ENCODE measurements at places on chromosomes 12 and 14.
A peak's percentile ranks its signal among the peaks of the same experiment; 100 is the strongest.

- no peak for DNase-seq
These were observed 17.5 kb downstream of the CAMKK2 start for GRCh38 chr12:121279071-121279375.

- DNase-seq = no peak
These were observed 660.9 kb upstream of the LMO3 start for GRCh38 chr12:17266856-17267255.

- DNase-seq = no peak
These were observed 45.9 kb downstream of the NOC4L start for GRCh38 chr12:132190012-132190755.

- DNase-seq = no peak
These were observed 9.6 kb downstream of the KLC1 start for GRCh38 chr14:103638594-103638993.

- no peak for DNase-seq
These were observed 116.8 kb downstream of the GLT1D1 start for GRCh38 chr12:128970110-128970509.

GRCh38 chr14:68027276-68027675, 207.7 kb downstream of the RAD51B start:
- DNase-seq = no peak

DNA sequence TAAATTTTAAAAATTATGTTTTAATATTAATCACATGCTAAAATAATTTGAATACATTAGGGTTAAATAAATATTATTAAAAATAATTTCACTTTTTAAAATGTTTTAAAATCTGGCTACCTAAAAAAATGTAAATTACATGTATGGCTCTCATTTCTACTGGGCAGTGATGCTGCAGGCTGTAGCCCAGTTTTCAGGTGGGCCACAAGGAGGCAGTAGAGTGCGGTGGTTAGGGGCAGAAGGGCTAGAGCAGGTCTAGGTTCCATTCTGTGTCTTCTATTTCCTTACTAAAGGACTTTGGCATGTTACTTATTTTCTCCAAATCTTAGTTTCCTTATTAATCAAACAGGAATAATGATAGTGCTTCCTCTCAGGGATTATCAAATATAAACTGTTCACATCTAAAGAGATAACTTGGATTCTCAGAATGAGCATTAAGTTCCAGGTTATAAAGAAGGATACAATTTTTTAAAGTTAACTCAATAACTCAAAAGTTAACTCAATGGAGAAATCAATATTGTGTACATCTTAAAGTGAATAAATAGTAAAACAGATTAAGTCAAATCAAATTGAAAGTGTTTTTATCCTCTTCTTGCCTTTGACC, 54.9 kb upstream of the OVCH1 start:
- DNase-seq = no peak

DNA sequence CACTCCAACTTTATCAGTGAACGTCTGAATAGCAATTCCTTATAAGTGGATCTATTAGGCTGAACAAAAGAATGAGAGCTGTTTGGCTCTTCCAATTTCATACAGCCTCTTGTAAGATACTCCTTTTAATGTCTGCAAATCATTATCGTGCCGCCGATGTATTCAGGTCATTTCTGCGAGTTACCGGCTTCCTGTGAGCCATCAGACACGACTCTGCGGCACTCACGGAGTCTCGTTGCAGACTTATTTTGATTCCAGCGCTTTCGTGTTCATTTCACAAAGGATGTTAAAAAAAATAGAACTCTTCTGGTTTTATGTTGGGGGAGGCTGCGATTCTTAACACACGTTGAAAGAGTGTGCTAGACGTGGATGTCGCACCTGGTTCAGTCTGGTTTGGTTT, 106.6 kb downstream of the GLT1D1 start:
- no peak for DNase-seq

DNA sequence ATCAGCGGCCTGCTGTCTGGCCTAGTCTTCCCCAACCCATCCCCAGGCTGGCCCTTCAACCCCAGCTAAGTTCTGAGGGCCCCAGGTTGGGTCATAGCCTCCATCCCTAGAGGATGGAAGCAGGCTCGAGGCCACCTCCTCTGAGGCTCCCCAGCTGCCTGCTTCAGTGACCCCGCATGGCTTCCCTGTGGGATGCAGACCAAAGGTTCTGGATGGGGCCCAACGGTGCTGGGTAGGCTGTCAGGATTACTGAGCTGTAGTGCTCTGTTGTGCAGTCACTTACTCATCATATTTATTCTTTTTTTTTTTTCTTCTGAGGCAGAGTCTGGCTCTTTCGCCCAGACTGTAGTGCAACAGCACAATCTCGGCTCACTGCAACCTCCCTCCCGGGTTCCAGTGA, 92.0 kb downstream of the IRF2BPL start:
- DNase-seq = no peak

GRCh38 chr14:32761381-32761968, 177.2 kb upstream of the NPAS3 start:
- peak; percentile 5 for DNase-seq

- DNase-seq = no peak
These were observed 32.2 kb upstream of the PTPRQ start for GRCh38 chr12:80411787-80412186.

DNA sequence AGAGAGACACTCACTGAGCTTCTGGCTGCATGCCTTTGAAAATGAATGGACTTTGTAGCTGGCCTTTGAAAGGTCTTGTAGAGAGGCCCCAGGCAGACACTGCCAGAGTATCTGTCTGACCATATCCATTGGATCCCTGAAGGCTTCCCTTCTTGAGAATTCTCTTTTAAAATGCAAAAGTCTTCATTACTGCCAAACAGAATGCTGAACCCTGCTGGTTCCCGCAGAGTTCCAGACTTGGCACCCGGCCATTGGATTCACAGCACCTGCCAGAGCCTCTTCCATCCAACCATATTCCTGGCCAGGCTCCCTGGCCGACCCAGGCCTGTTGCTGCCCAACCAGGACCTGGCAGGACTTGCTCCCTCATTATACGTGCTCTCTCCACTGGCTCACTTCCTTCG, 182.5 kb downstream of the GXYLT1 start:
- no peak for DNase-seq

GRCh38 chr14:85387181-85387580, 142.8 kb upstream of the FLRT2 start:
- DNase-seq = no peak

- no peak for DNase-seq
These were observed 1.9 kb downstream of the TMEM119 start for GRCh38 chr12:108595711-108596647.

DNA sequence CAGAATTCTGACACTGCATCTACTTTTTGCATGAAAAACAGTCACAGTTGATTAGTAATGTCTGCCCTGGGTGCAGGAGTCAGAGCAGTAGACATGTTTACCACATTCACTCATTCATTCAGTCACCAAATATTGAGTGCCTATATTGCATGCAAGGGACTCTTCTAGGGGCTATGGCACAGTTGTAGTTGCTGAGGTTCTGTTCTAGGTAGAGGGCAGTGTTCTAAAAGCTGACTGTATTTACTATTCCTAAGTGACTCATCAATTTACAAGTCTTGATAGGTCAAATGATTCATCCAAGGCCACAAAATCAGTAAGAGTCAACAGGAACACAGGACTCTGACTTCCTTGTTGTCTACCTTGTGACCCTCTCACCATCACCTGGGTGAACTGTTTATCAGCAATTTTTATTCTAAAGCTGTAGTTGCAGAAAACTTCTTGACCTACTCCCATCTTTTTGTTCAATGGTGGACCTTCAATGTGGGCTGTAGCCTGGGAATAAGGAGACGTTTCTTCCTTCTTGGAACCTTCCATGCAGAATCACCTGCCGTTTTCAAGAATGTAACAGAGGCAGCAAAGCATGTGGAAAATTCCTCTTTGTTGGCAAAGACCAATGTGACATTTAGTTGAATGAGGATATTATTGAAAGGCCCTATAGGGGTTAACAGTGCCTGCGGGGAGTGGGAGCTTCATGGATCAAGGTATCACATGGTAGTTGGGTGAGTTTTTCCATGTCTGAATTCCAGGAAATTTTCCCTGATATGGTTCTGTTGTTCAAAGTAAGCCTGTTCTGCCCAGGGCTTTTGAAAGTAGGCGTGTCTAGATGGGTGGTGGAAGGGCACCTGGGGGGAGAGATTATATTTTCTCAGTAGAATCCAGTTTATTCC, 223.2 kb downstream of the KTN1 start:
- DNase-seq = no peak

DNA sequence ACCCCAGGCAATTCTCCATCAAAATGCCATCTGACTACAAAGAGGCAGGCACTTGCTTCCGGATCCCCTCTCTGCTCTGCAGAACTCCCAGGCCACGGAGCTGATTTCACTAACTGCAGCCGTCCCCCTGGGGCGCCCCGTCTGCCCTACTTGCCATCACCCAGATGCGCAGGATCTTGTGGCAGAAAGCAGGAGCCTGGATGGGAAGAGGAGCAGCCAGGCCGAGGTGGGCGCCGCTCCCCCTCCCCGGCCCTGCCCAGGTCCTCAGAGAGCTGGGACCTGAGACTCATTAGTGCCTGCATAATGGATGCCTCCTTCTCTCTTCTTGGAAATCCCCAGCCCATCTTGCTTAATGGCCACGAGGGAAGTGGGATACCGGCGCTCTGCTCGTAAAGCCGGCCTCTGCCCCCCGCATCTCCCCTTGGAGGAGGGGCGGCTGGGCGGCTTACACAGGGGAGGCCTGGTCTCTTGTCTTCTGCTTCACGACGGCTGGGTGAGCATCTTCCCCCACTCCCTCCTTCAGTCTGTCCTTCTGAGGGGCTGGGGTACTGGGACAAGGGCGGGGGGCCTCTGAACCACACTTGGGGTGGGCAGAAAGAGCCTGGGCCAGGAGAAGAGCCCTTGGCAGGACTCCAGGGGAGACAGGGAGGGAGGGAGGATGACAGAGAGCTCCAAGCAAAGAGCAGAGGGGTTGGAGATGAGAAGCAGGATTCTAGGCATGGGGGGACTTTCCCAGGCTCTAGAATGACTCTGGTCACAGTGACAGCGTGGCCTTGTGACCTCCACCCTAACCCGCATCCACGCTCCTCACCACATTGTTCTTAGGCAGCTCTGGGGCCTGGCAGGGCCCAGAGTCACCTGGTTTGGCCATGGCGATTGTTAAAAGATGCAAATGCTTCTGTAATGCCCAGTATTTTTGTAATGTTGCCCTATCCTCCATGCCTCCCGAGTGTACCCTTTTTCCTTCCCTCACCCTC, 19.4 kb upstream of the EML1 start:
- no peak for DNase-seq

- DNase-seq = no peak
These were observed 32.9 kb downstream of the MIPOL1 start for GRCh38 chr14:37230551-37231194.

DNA sequence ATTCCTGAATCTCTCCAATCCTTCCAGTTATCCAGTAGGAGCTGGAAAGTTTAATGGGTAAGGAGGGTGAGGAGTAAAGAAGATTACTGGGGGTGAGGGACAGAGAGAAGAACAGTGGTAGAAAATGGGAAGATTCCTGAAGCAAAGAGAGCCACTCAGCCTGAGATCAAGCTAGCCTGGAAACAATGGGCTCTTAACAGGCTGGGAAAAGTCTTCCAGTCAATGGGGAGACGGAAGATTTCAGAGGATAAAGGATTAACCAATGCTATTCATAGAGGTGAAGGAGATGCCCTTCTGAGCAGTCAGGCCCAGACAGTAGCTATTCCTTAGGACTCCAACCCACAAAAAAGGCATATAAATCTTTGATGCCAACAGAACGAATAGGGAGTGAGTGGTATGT, 14.8 kb downstream of the GDF11 start:
- DNase-seq = no peak

DNA sequence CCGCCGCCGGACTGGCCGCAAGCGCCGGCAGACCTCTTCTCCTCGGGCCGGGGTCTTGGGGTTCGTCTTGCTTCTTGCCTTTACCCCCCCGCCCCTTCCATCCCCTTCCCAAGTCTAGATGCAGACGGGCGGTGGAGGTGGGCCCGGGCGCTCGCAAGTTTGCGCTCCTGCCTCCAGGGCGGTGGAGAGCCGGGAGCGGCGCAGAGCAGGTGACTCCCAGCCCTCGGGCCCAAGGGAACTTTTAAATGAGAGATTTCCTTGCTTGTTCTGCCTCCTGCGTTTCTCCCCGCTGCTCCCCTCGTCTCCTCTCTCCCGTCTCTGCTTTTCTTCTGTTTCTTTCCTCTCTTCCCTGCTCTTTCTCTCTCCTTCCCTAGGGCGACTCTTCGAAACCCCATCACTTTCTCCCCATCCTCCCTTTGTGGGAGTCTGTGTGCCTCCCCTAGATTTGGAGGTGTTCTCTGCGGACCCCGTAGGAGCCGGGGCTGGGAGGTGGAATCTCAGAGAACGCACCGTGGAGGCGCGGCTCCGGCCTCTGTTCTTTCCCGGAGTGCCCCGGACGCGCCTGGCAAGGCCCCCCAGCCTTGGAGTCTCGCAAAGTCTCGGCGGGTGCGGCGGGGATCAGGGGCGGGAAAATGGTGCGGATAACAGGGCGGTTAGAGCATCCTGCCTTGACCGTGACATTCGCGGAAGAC, 114.7 kb upstream of the MYL2 start:
- no peak for DNase-seq

DNA sequence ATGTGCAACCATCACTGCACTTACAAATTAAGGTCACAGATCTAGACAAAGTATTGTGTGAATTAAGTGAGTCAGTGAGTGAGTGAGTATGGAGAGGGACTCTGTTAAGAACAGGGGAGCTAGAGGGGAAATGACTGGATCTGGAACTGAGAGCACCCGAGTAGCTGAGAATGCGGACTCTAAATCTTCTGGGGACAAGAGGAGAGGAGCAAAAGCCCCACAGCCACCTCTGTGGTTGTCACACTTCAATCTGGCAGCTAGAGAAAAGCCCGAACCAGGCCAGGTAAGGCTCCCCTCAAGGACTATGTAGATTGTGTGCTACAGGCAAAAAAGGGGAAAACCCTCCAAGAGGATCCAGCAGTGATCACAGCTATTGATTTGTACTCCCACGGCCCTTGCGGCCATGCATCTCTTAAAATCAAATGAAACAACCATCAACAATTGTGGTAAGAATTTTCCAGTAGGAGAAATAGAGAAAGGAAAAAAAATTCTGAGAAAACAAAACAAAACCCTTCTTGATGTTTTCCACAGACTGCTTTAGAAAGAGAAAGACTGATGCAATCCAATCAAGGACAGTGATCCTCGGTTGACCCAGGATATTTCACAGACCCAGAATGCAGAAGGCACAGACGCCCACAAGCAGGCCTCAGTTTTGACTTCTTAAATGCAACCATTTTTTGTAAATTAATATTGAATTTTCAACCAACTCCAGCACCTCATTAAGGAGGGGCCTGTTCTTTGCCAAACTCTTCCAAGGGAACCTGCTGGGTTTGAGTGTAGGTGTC, 109.6 kb downstream of the SLC38A6 start:
- no peak for DNase-seq

- no peak for DNase-seq
These were observed 37.3 kb upstream of the RCOR1 start for GRCh38 chr14:102554821-102555819.

DNA sequence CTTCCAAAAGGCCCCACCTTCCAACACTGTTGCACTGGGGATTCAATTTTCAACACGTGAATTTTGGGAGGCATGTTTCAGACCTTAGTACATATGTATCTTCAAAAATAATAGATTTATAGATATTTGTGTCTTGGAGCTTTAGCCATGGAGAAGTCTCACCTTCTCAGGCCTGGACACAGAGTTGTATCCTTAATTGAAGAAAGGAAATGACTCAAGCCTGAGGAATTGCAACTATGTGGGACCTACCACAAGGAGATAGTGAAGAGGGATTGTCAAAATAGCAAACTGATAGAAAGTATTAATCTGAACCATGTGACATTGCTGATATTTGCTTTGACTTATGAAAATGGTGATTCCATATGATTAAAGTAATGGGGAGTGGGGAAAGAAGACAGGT, 89.8 kb downstream of the ACSS3 start:
- no peak for DNase-seq
